Heart left ventricle (tissue), 16 donors: ENCODE measurements at places on chromosomes 6 and 20. TPM values are rescaled to one million over a fixed set of nuclear protein-coding genes. Genes with fewer than 3 reads are reported as not detected.

The SOBP gene
- 14.6 TPM for total RNA-seq

- DNase-seq: no peak
Observed at GRCh38 chr6:112936504-112936903, 589.4 kb downstream of the RFPL4B start.

GRCh38 chr6:40474937-40475336 is 112.2 kb downstream of the LRFN2 start:
- DNase-seq: no peak

The GTSF1L gene
- not detected for total RNA-seq
